Cardiac septum (tissue), 1 donor: ENCODE measurements at places on chromosomes 4 and X.

DNA sequence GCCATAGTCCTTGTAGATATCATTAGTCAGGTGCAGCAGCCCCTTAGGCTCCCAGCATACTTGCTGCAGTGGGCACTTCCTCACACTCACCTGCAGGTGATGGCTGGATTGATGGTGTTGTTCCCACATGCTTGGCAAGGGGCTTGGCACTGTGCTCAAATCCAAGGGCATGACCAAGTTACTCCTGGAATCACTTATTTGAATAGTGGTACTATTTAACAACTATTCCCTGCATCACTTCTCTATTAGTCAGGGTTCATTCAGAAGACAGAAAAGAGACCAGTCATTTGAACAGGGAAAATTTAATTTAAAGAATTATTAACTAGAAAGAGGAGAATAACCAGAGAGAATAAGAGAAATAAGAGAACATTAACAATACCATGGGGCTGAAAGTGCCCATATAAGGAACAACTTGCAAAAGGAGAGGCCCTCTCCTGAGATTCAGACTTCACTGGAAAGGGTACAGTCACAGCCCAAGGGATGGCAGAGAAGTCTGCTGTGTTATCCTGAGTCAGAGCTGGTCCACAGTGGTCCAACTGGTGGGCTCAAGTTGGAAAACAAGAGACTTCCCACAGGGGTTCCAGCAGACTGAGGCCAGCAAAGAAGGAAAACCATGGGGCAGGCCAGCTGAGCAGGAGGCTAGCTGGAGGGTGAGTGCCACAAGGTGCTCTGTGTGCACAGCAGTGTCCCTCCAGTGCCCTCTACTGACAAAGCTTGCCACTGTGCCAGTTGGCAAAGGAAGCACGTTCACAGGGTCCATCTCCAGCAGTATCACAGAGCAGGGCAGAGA, 9.8 kb downstream of the SPP1 start:
- peak; percentile 79 for DNase-seq

- DNase-seq: no peak
These were observed 79.1 kb downstream of the PWWP3B start for GRCh38 chrX:106247162-106247561.

GRCh38 chr4:13143222-13144070, 340.7 kb downstream of the RAB28 start:
- no peak for DNase-seq

- no peak for DNase-seq
These were observed 350.6 kb upstream of the SLC7A11 start for GRCh38 chr4:138592796-138593195.

DNA sequence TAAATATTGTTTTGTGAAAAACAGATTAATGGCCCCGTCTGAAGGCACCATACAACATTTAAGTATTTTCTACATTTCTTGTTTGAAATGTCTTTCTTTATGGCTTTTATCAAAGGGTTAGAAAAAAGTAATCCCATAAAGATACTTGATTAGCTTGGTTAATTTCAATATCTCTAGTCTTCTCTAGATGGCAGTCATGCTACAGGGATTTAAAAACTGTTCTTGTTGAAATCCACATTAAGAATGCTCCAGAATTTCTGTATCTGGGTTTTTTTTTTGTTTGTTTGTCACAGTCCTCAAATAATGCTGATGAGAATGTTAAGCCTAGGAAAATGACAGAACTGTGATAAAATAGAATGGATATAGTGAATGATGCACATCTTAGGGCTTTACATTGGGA, 109.0 kb upstream of the AADAT start:
- DNase-seq: no peak

GRCh38 chr4:138977524-138977923, 38.1 kb upstream of the NOCT start:
- DNase-seq: no peak

- DNase-seq: no peak
These were observed 40.4 kb upstream of the HMX1 start for GRCh38 chr4:8912089-8912455.

GRCh38 chrX:38318606-38319005, 8.7 kb downstream of the RPGR start:
- no peak for DNase-seq

DNA sequence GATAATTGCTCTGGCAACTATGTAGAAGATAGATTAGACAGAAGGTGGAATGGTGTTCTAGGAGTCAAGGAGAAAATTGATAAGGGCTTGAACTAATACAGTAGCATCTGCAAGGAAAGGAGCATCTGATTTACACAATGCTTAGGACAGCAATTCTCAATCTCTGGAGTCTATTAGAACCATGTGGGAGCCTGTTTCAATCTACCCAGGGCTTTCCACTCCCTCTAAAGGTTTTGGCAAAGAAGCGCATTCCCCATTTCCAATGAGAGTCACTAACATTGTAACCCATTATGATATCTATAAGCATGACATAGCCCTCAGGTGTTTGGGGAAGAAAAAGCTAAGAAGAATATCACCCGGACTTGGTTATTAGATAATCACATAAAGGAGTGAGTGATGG, 168.2 kb downstream of the COL25A1 start:
- DNase-seq: no peak

DNA sequence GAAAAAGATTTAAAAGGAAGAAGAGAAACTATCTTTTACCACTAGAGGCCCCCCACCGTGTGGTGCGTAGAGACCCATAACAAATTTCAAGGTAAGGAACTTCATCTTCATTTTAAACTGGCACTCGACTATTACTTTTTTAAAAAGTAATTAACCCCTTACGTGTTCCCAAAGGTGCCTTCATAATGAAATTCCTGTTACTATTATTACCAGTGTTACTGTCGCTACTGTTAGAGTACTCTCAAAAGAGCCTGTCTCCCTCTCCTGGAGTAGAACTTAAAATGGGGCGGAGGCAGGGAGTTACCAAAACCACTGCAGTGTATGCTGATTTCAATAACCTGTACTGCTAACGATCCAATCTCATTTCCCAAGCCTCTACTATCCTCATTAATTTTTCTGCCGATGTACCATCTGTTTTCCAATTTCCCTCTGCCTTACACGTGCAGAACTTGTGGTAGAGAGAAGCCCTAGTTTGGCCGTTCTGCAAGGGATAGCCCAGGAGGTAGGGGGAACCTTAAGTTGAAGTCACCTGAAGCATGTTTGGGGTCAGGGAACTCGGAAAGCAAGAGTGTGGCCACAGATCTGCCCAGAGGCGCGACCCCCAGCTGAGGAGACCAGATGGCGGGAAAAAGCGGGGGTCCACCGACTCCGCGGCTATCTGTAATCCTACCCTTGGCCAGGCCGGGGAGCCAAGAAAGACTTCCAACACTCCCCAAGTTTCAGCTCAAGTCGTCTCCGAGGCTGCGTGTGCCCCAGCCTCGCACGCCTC, 720 bp upstream of the STK26 start:
- DNase-seq: no peak

GRCh38 chrX:118989886-118990285, 15.5 kb downstream of the LONRF3 start:
- DNase-seq: no peak

DNA sequence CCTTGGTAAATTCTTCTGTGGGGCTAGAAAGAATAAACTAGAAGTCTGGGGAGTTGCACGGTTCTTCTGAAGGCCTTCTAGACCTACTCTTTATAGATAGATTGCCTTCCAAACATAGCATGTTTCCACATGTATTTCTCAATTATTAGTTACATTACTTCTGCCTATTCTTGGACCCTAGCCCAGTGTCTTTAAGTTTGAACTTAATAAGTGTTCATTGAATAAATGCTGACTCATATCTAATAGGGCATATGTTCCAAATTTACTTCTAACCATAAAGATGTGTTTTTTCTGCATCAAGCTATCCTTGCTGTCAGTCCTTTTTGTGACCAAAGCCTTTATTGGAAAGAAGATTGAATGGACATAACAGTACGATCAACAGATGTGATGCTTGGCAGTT, 503.6 kb upstream of the ZFP42 start:
- DNase-seq: no peak

GRCh38 chr4:108272561-108272960, 103.8 kb upstream of the LEF1 start:
- no peak for DNase-seq

DNA sequence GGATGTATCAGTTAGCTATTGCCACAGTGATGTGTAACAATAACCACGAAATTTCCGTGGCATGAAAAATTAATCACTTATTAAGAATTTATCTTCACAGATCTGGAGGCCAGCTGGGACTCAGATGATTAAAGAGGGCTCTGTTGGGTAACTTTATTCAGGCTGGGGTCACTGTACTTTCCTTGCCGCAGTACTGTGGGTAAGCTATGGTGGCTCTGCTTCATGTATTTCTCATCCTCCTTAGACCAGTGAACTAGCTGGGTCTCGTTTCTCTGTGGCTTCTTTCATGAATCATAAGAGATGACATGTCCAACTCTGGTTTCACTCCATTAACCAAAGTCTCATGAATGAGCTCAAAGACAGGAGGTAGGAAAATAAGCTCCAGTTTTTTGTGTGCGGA, 13.5 kb downstream of the TEX13B start:
- DNase-seq: no peak

DNA sequence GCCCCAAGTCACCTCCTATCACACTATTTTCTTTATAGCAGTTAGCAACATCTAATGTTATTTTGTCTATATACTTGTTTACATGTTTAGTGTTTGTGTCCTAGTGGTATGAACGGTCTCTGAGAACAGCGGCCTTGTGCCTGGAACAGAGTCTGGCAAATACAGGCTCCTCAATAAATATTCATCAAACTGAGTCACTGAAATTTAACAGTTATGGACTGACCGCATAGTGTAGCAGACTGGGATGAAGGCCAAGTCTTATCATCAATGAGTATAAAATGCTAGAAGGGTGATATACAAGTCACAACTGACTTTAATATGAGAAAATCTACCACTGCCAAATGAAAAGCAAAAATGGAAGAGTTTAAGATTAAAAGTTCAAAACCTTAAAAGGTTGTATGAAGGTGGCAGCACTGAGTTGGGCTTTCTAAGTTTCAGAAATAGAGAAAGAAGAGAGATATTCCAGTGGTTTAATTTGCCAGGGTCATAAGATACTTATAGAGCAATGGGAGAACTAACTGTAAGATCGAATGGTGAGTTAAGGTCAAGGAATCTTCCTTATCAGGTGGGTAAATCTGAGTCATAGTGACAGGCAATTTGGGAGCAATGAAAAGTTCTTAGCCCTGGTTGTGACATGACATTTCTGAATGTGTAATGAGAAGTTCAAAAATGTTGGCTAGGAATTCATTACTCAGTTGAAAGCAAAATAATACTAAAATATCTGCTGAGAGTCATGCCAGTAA, 34.9 kb downstream of the ELOVL6 start:
- no peak for DNase-seq

DNA sequence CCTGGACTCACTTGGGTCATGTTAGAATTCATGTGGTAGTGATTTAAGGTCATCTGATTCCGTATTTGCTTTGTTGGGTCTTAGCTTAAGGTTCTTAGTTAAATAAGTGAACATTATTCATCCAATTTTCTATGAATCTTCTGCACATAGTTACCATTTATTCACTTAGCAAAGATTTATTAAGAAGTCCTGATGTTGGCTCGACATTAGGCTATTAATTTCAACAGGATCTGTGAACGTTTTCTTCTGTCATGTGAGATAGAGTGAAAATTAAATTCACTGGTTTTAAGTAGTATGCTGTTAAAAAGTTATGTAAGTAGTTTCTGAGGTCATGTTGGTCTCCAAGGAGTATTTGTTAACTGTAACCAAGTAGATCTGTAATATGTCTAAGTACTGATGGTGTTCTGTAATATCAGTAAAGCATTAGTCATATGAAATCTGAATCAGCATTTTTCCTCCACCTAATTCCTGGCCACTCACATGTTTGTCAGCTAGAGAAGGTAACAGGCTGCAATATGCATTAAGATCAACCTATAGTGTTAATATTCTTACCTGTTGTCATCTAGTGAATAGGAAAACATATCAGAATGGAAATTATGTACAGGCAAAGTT, 155.6 kb downstream of the PCDH7 start:
- DNase-seq: no peak

DNA sequence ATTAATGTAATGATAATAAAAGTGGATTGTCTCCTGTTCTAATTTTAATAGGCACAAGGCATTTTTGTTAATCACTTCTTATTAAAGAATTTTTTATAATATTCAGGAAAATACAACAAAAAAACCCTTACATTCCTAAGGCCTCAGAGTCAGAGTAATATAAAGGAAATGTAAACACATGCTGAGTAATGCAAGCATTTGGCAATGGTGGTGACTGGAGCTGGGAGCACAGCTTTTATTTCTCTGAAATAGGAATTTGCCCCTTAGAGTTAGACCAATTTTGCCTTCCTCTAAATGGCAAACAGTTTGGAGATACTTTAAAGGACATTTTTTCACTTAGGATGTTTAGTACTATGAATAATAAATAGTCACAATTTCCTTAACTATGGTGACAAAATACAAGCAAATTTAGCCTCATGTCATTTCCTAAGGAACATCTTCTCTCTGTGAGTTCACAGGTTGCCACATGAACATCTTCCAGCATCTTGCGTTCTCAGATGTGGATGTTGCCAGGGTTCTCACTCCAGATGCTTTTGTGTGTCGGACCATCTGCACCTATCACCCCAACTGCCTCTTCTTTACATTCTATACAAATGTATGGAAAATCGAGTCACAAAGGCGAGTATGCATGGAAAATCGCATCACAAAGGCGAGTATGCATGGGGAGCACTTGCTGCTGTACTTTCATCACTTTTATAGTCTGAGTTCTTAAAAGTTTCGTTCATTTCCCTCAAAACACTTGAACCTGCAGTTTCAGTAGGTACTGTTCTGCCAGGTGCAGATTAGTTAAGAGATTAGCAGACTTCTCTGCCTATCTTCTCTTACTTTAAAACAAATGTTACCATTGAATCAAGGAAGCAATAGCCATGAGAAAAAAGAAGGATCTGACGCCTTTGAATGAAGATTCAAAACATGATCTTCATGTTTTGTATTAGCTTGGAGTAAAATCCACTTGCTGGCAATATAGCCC, 15.9 kb upstream of the F11 start:
- no peak for DNase-seq

DNA sequence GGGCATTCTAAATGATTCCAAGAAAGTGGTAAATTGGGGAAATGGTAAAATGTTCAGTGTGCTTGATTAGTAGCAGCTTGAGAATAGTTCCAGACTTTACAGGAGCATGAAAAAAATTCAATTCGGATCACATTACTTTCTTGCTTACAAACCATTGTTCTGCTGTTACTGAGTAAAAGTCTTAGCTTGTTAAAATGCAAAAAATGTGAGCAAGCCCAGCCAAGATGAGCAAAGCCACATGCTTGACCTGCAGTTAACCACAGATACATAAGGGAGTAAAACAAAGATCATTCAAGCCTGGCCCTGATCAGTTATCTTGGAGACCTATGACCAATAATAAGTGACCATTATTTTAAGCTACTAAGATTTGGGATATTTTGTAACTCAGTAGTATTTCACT, 562.9 kb upstream of the MAGEB2 start:
- no peak for DNase-seq
